ENCODE measurements at places on chromosomes 4 and X.

- DNase-seq = no peak
These were observed 30.6 kb downstream of the HERC6 start for GRCh38 chr4:88409206-88409605.

- DNase-seq = no peak
These were observed 79.1 kb upstream of the C1QTNF7 start for GRCh38 chr4:15348695-15349094.

- DNase-seq = no peak
These were observed 1511.1 kb downstream of the TECRL start for GRCh38 chr4:62898115-62898514.

- DNase-seq = no peak
These were observed 1.5 kb downstream of the ASMTL start for GRCh38 chrX:1451251-1451660.

GRCh38 chr4:42513748-42514492 is 116.6 kb downstream of the SHISA3 start:
- no peak for DNase-seq

DNA sequence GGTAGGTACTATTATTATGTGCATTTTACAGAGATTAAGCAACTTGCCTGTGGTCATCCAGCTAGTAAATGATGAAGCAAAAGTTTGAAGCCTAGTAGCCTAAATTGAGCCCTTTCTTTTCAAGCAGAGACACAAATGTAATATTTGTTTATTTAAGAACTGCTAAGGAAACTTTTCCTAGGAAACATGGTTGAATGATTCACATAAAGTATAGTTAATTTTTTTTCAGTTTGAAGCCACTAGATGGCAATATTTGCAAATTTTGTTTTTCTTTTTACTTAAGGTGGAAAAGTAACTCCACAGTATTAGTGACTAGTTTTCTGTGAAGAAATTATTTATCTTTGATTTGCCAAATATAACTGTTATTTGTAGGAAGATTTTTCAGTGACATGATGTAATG is 52.8 kb upstream of the ANKRD17 start:
- DNase-seq = no peak

GRCh38 chr4:26131711-26132110 is 189.1 kb upstream of the RBPJ start:
- DNase-seq = no peak

DNA sequence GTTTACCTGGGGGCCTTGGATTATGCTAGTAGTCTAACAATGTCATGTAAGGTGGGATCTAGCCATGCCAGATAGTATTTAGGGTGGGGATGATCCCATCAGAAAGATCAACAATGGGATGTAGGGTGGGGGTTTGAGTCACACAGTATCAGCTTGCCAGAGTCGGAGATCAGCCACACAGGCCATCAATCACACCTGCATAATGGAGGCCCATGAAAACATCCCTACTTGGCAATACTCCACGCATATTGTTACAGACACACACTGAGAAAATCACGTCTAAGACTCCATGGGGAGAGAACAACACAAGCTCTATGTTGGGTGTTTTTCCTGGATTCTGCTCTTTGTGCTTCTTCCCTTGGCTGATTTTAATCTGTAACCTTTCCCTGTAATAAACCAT is 49.5 kb upstream of the SLC25A4 start:
- DNase-seq = no peak

GRCh38 chr4:140790171-140790570 is 34.0 kb upstream of the TBC1D9 start:
- DNase-seq = no peak

- no peak for DNase-seq
These were observed 26.7 kb upstream of the C1QTNF7 start for GRCh38 chr4:15400981-15401671.
